ENCODE measurements at places on chromosomes 2 and 18.

GRCh38 chr18:79558196-79558932, 121.2 kb upstream of the CTDP1 start:
- no peak for DNase-seq

- DNase-seq: no peak
These were observed 15.9 kb downstream of the DYM start for GRCh38 chr18:49444581-49444980.

- no peak for DNase-seq
These were observed 390.2 kb upstream of the NXPH2 start for GRCh38 chr2:139170406-139170805.

DNA sequence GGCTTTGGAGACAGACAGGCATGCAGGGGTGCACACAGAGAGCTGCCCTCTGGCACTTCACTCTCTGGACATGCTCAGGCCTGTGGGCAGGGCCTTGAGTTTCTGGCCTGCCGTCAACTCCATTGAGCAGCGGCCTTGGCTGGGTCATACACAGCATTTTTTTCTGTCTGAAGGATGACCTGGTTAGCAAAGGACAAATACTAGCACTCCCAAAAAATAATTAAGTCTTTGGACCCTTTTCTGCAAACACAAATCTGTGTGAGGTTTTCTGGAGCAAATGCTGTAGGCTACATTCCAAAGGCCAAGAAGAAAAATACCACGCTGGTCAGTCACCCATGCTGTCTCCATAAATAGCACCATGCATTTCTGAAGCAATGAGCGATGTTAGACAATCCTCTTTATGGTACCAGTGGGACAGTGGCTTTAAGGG, 124.7 kb upstream of the CTAGE1 start:
- no peak for DNase-seq

- no peak for DNase-seq
These were observed 8.5 kb downstream of the SFTPB start for GRCh38 chr2:85659324-85659981.

GRCh38 chr2:119011162-119011909, 69.3 kb downstream of the MARCO start:
- no peak for DNase-seq

- no peak for DNase-seq
These were observed 84.2 kb downstream of the IRS1 start for GRCh38 chr2:226715347-226715990.

DNA sequence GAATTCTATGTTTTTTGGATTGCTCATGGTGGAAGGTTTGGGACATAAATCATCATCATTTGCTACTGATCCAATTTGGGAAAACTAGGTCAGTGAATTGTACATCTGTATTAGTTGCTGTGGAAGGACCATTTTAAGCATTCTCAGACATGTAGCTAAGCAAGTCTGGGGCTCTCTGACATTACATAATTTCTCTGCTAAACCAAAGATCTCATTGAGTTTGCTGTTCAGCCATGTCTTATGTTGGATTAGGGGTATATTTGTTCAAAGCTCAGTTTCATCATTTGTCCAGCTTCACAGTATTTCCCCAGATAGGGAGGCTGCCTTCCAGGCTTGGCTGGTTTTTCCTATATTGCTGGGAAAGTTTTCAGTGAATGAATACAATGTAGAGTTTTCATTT, 399.7 kb downstream of the MTX2 start:
- no peak for DNase-seq

DNA sequence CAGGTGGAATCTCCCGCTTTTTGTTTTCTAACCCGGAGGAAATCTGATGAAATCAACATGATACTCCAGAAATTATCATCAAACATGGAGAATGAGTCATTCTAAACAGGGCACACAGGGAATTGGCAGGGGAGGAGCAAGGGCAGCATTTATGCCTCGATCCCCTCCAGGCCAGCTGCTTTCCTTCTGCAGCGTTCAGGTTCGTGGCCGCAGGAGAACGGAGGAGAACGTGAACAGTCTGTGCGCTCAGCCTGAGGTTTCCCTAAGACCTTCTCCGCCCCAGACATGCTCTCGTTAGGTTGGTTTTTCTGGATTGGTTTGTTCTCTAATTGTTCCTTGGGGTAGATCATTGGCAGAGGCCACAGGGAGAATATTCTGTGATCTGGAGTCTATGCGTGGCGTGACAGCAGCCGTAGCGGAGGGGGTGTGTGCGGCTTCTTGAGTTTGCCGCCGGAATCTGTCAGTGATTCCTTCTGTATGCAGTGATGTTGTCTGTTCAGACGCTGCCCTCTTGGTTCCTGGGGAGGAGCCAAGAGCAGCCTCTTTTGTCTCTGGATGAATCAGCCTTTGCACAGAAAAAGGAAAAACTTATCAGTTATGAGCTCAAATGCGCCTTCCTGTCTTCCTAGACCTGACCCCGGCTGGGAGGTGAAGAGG, 75.9 kb downstream of the SH3BP4 start:
- no peak for DNase-seq

- DNase-seq: no peak
These were observed 55.6 kb downstream of the INPP5D start for GRCh38 chr2:233115741-233116140.

DNA sequence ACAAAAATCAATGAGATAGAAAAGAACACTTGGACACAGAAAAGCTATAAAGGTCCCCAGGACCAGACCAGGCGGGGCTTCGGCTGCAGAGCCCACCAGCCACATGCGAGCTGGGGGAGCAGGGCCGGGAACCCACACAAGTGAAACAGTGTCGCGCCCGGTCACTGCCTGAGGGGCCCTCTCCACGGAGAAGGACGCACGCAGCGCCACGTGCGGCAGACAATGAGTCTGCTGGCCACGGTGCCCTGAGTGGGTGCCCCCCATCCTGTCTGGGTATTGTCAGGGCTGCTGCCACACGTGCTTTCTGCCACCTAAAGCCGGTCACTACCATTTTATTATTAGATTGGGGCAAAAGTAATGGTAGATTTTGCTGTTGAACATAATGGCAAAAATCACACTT, 207.9 kb upstream of the HDAC4 start:
- DNase-seq: no peak

- DNase-seq: no peak
These were observed 144.4 kb upstream of the ITGA6 start for GRCh38 chr2:172282944-172283343.

DNA sequence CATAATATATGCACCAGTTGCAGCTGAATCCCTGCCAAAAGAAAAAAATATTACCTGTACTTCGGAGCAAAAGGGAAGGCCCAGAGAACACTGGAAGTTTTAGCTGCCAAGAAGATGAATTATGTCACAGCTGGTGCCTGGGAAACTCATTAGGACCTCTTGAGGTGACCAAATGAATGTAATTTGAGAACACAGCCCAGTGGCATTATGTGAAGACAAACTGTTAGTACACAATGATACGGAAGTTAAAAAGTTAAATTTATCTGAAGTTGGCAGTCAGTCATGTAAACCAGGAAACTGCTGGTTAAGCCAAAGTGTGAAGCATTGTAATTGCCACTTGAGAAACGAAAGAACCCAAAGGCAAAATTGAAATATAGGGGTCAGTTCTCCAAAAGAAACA, 80.7 kb downstream of the EML4 start:
- DNase-seq: no peak

- DNase-seq: no peak
These were observed 159.6 kb downstream of the MGAT5 start for GRCh38 chr2:134413430-134413829.

- no peak for DNase-seq
These were observed 302.3 kb downstream of the IRS1 start for GRCh38 chr2:226497146-226497909.

GRCh38 chr2:106197878-106198277, 3.8 kb upstream of the UXS1 start:
- no peak for DNase-seq

- no peak for DNase-seq
These were observed at the start of gene DOCK10 for GRCh38 chr2:225041851-225042799. Gene DOCK10 (minus strand): TSS chr2:225042468. CDS start chr2:225042374, 94 bp downstream.

- no peak for DNase-seq
These were observed 29.1 kb downstream of the REEP1 start for GRCh38 chr2:86308356-86308755.

- no peak for DNase-seq
These were observed 48.6 kb downstream of the ANO7 start for GRCh38 chr2:241237047-241237446.

GRCh38 chr18:62596145-62597005, 73.5 kb downstream of the ZCCHC2 start:
- no peak for DNase-seq

DNA sequence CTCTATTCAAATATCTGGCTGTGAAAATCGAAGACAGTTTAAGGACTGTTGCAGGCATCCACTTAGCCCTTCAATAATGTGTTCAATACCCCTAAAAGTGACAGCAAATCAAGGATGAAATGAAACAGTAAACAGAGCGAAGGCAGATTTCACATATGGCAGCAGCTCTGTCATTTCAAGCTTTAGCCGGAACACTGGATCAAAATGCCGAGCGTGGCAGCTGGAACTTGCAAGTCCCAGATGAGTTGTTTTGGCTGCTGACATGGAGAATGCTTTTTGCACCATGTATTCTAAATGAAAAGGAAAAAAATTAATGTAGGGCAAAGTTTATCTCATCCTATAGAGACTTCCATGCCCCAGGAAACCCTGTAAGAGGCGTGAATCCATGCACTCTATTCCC, 18.0 kb downstream of the LRRC30 start:
- no peak for DNase-seq

GRCh38 chr18:6746386-6746960, 17.0 kb downstream of the ARHGAP28 start:
- no peak for DNase-seq

GRCh38 chr18:51506811-51507210, 309.3 kb upstream of the MEX3C start:
- no peak for DNase-seq

DNA sequence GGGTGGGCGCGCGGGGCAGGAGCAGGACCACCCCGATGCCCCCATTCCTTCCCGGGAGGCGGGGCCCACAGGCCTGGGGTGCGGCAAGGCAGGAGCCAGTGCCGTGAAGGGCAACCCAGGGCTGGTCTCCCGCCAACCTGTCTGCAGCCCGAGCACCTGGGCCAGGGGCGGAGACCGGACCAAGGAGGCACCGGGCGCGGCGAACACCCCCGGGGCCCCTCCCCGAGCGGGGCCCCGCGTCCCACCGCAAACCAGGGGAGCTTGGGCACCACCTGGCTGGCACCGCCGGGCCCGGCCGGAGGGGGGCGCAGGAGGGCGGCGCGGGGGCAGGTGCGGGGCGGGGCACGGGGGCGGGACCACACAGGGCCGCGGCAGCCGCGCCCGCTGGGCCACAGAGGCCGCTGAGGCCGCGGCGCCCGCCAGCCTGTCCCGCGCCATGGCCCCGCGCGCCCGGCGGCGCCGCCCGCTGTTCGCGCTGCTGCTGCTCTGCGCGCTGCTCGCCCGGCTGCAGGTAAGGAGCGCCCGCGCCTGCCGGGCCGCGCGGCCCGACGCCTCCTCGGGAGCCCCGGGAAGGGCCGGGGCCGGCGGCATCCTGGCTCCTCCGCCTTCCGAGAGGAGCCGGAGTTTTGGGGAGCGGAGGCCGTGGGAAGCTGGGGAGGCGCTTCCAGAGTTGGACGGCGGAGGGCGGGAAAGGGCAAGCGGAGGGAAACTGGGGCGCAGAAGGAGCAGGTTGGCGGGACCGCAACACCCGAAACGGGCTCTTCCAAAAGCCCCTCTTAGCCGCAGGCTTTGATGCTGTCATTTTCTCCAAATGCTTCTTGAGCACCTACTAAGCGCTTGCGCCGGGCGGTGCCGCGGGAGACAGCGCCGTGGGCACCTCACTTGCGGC, at the start of gene TNFRSF11A:
TSS of gene TNFRSF11A (plus strand) at position 394 of the 889 bp plus-strand sequence. CDS start at position 437, 43 bp downstream.
- DNase-seq: no peak

DNA sequence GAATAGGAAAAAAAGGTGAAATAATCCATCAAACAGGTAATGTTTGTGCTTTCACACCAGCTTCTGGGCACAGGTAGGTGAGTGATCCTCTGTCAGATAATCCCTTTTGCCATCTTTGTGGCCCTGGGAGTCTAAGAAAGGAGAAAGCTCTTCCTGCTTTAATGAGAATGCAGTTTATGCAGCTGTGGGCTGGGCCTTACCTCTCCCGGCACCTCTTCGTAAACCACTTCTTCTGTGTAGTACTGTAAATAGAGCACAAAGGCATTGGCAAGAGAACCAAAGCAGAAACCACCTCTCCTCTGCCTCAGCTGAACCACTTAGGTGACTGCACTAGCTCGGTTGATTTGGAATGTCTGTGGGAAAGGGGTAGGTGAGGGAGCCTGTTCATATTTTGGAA, 4.9 kb downstream of the NEB start:
- DNase-seq: no peak

GRCh38 chr2:224894356-224894755, 147.9 kb downstream of the DOCK10 start:
- no peak for DNase-seq

- DNase-seq: no peak
These were observed 36.5 kb downstream of the LPIN2 start for GRCh38 chr18:2976218-2977132.

DNA sequence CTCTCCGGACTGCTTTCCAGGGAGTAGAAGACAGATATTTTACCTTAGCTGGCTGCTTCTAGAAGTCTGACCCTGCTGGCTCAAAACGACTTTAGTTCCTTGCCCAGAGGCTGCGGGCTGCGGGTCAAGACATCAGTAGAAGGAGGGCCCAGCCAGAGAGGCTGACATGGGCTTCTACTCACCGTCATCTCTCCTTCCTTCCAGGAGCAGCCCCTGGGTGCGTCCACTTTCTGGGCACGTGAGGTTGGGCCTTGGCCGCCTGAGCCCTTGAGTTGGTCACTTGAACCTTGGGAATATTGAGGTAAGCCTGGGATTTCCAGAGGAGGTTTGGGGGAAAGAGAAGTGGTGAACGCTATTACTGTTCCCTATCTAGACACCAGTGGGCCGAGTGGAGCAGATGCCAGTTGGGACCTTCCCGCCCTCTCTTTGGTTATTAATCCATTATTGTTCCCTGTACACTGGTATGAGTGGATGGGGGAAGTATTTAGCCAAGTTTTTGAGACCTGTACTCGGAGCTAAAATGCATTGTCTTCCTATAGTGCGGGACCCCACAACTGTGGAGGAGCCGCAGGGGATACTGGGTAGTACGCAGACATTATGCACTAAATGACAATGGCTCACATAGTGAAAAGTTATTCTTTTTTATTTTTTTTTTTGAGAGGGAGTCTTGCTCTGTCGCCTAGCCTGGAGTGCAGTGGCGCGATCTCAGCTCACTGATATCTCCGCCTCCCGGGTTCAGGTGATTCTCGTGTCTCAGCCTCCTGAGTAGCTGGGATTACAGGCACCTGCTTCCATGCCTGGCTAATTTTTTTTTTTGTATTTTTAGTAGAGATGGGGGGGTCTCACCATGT, 26.3 kb upstream of the CASP8 start:
- DNase-seq: no peak

- DNase-seq: no peak
These were observed 237.5 kb downstream of the ACTR3 start for GRCh38 chr2:114127372-114127771.

DNA sequence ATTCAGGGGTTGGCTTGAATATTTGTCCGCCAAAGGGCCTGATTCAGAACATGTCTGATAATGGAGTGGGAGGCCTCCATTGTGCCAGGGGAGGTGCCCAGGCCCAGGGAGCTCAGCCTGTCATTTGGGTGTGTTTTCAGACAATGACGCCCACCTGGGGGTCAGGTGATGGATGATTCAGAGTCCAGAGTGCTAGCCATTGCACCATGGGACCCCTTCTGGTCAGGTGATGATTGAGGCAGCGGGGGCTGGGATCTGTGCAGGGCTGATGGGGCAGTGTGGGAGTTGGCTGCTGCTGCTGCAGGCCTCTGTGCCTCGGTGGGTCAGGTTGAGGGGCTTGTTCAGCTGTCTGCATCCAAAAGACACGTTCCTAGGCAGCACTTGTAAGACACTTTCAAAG, 8.3 kb upstream of the ARHGEF4 start:
- no peak for DNase-seq

GRCh38 chr2:5392658-5393057, 299.5 kb upstream of the SOX11 start:
- no peak for DNase-seq

All from cortex of kidney (tissue), 1 donor.